Stimulated activated CD4-positive, alpha-beta T cell treated with anti-CD3 and anti-CD28 coated beads, Interleukin-4, amount 100 ng/mL, for 4 hours (primary cell): ENCODE measurements at places on chromosomes 6 and 20.

DNA sequence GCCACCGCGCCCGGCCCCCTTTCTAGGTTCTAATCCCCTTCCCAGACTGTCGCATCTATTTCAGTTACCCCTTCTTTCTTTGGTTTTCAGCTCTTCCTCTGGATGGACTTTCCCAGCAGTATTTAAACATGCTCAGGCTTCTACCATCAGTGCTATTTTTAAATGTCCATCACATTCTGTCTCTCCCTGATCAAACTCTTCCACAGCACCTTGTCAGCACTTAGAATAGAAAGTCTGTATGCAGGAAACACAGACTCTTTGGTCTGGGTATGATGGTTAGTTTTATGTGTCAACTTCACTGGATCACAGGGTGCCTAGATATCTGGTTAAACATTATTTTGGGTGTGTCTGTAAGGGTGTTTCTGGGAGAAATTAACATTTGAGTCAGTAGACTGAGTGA, 297.8 kb upstream of the ECI2 start:
- DNase-seq: no peak

DNA sequence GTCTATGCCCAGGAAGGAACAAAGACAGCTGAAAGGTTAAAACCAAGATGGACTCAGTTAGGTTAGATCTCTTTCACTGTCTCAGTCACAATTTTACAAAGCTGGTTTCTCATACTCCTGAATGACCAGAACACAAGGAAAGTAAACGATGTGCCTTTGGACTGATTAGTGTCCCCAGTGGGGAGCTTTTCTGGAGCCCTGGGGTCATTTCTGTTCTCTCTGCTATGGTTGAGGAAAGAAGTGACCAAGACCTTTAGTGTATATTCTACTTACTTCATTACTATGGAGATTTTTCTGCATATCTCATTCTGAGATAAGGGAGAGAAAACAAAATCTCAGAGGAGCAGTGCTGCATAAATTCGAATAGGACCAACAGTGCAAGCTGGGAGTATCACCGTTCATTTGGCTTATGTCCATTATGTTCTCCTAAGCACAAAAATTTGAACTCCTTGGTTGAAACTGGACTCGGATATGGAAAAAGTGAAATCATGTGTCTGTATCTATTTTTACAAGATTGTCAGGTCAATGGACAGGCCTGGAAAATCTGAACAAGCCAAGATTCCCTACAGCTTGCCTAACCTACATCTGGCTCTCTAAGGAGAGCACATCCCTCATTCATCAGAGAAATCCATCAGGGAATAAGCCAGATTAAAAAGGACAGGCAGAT, 34.4 kb upstream of the ENPP1 start:
- no peak for DNase-seq

GRCh38 chr6:3036861-3037637, 31.2 kb upstream of the RIPK1 start:
- no peak for DNase-seq

GRCh38 chr20:37189416-37190016, 10.2 kb upstream of the MROH8 start:
- DNase-seq: no peak

GRCh38 chr6:106530502-106530901, 98.8 kb downstream of the RTN4IP1 start:
- no peak for DNase-seq

DNA sequence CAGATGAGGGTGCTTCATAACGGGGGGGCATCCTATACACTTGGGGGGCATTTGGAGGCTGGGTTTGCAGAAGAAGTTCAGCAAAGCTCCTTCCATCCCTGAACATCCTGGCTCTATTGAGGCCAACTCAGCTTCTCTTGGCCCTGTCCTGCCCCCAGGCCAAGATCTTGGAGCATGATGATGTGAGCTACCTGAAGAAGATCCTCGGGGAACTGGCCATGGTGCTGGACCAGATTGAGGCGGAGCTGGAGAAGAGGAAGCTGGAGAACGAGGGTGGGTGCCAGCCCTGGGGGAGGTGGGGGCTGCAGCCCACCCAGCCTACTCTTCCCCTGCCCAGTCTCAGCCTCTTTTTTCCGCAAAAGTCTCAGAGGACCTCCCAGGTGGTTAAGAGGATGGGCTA, 17.2 kb downstream of the GDAP1L1 start:
- no peak for DNase-seq

DNA sequence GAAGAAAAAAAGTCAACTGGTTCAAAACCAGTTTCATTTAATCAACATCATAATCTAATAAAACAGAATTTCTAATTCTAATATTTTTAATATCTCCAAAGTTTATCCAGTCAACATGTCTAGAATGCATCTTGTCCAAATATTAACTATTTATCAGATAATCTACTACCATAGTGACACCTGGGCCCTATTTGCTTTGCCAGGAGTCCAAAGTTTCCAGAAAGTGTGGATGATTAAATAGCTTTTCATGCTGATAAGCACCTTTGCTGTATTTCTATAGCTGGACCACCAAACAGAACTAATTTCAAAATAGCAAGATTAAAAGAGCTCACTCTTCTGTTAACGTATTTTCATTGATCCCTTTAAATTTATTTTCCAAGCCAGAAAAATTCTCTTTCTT, 12.3 kb upstream of the TAAR1 start:
- DNase-seq: no peak

DNA sequence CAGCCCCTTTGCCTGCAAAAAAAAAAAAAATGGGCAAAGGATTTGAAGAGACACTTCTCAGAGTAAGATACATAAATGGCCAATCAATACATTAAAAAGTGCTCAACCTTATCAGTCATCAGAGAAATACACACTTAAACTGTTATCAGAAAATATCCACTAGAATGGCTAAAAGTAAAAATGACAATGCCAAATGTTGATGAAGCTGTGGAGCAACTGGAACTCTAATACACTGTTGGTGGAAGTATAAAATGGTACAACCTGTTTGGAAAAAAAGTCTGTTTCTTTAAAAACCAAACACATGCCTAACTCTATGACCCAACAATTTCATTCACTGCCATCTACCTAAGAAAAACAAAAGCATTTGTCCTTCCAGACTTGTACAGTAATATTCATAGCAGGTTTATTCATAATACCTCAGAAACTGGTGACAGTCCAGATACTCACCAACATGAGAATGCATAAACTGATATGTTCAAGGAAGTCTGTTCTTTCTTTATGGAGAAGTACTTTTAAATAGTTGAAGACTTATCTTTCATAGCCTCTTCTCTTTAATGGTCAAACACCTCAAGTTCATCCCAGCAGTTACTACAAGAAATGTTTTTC, 378.4 kb upstream of the RUNX2 start:
- DNase-seq: no peak
